ENCODE measurements at places on chromosomes 7 and 10.

DNA sequence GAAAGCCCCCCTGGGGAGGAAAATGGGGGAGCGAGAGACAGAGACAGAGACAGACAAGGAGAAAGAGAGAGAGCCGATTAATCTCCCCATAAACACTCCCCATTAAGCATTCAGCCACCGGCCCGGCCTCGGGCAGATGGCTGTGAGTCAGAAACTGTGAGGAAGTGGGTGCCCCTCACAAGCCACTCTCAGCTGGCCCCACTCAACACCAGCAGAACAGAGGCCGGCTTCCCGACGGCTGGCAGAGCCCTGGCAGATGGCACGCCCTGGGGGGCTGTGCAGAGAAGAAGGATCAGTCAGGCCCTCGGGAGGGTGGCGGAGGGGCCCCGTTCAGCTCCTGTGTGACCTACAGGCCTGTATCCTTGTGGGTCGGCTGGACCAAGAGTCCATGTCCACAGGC is 41.2 kb downstream of the CAMK2B start:
- no peak for DNase-seq

- no peak for DNase-seq
Measured at GRCh38 chr7:105744258-105744657, 132.1 kb downstream of the ATXN7L1 start.

DNA sequence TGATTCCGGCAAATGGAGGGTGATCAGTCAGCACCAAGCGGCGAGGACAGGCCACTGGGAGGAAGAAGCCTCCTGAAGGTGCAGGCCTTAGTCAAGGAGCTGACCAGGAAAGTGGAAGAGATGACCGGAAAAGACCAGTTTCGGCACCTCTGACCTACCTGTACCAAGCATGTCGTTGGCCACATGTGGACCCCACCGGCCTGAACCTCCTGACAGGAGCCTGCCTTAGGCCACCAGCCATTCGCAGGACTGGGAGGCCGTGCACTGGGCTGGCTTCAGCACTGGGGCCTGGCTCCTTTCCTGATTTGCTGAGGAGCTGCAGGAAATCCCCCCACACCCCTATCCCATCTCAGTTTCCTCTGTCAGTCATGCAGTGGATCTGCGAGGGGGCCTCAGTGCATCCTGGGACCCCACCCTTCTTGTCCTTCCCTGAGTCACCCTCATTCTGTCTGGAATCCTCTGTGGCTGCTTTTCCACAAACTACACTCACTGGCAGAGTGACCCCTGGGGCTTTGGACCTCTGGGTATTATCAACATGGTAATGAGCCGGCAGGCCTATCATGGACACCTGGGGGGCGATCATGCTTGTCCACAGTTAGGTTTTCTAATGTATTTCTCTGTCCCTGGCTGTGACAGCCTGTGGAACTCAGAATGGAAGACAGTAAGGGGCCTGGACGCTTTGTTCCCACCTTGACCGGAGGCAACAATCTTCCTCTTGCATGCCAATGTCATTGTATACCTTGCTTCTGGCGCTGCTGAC is 33.0 kb downstream of the RAMP3 start:
- DNase-seq = no peak

DNA sequence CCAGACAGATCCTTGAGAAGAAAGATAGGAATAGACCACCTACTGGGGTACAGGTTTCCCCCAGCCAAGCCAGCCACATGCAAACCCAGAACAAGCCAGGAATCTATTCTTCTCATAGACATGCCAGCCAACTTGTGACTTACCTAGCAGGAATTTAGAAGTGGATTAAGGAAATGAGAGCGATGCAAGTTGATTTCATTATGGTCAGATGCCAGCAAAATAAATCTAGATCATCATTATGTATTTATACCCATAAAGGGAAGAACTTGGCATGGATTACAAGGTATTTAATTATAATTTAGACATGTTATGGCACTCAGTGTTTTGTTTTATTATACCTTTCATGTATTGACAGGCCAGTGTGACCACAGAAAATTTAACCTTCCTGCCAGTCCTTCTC is 32.8 kb downstream of the SLC35G1 start:
- DNase-seq = no peak

GRCh38 chr7:89958525-89959068 is 195.7 kb upstream of the STEAP1 start:
- DNase-seq = no peak

GRCh38 chr10:61937631-61938351 is 36.3 kb downstream of the ARID5B start:
- no peak for DNase-seq

- no peak for DNase-seq
Measured at GRCh38 chr7:34851431-34851830, 185.9 kb downstream of the DPY19L1 start.

- DNase-seq = no peak
Measured at GRCh38 chr10:49164559-49165188, 23.5 kb downstream of the TMEM273 start.

DNA sequence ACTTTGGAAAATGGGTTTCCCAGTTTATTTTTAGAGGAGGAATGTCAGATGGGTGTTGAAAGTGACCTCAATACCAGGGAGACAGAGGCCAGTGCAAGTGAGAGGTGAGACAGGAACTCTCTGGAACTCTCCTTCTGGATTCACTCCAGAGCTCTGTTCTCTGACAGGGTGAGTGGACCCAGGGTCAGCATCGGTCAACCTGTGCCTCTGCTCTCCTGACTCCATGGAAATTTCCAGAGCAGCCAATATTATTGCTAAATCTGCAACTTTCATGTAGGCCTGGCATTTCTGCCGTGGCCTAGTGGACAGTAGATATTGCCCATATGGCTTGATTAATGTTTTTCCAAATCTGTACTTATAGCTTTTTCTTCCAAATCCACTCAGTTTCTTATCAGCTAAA is 20.2 kb downstream of the AKR1C4 start:
- no peak for DNase-seq

- DNase-seq = peak; percentile 42
Measured at GRCh38 chr10:6203331-6204062, 765 bp downstream of the PFKFB3 start.

DNA sequence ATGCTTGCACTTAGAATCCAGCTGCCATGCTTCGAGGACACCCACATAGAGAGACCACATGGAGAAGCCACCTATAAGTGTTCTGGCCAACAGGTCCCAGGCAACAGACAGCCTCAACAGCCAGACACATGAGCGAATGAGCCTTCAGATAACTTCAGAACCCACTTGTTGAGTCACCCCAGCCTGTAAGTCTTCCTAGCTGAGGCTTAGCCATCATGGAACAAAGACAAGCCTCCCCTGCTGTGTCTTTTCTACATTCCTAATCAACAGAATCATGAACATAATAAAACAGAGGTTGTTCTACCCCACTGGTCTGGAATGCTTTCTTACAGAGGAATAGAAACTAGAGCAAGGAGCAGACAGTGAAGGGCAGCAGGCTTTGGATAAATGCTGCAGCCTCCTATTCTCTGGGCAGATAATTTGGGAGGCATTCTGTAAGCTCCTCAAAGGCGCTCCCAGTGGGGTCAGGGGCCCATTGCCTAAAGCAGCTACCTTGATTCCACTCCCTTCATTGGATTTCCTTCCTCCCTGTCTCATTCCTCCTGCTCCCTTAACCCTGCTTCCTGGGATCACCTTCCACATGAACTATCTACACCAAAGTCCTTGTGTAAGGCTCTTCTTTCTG is 4.6 kb downstream of the TLL2 start:
- no peak for DNase-seq

GRCh38 chr10:120462018-120462682 is 5.1 kb downstream of the PLPP4 start:
- DNase-seq = no peak

DNA sequence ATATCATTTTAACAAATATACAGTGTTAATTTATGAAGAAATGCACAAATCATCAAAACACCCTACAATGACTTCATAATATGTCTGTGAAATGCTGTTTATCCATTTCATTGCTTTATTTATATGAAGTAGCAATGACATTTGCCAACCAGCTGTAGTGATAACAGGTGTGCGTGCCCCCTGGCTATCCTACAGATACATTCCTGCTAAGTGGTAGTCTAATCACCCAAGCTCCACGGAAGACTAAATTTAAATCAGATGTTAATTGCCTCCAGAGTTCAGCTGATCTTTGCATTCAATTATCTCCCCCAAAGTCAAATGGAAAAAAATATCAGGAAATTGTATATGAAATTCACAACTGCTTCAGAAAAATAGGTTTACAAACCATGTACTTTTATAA is 1164.2 kb upstream of the LRRN3 start:
- DNase-seq = no peak

DNA sequence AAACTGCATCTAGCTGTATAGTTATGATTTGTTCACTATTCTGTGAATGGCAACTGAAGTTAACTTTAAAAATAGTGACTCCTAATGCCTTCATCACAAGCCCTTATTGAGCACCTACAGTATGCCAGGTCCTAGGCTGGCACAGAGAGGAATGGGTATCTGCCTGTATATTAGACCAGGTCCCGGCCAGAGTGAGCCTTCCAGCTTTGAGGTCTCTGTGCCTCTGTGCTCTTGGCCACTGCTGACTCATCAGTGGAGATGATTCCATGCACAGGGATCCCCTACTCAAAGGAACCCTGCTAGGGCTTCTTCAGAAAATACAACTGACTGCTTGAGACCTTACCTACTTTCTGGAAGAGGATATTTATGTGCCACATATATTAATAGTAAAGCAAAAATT is 118.4 kb downstream of the GFRA1 start:
- DNase-seq = no peak

DNA sequence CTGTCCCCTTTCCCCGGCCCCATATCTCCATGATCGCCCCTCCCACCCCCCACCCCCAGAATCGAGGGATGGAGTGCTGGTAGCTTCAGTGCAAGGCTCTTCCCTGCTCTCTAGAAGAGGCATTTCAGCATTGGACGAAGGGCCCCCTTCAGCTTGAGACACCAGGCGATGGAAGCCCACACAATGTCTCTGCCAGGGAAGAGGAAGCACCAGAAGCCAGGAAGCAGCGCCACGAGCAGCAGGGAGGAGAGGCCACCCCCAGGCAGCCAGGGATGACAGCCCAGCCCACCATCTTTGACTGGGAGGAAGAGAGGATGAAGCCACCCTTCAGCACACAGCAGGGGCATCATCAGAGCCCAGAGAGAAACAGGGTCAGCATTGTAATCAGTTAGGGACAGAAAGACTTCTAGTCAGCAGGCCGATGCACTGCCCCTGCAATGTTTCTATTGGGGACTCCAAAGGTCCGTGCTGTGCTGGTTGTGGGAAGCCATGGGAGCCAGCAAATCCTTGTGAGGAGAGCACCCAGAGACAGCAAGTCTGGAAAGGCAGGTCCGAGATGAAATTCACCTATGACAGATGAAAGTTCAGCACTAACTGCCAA is 15.7 kb downstream of the TMEM72 start:
- DNase-seq = no peak

- DNase-seq = no peak
Measured at GRCh38 chr10:110788620-110789385, 82.9 kb upstream of the PDCD4 start.

DNA sequence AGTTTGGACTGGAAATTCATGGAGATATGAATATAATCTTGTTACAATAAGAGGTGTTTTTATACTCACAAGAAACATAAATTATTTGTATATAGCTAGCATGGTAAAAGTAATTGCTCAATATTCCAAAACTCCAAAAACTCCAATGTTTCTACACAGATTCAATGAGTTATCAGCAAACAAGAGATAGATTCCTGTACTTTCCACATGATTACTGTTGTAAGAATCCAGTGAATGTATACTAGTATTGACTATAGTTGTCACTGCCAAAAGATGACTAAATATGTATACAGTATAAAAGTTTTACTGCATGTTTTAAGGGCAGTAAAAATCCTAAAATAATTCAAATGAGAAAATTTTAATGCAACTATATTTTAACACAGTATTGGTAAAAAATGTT is 10.7 kb downstream of the ATOH7 start:
- DNase-seq = no peak

DNA sequence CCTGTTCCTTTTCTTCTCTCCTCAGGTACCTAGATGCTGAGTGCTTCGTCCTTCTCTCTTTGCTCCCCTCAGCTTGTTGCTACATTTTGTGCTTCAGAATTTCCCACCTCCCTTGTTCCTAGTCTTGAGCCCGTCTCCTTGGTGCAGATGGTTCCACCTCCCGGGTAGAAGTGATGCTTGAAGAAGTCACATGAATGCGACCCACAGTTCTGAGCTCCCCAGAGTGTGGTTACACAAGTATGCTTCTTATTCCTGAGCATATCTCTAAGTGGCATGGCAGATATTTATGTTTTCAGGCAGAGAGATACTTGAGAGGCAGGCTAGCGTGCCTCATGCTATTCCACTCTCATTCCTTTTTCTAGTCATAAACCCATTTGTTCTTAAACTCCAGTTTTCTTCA is 34.0 kb downstream of the INPP5F start:
- DNase-seq = no peak

DNA sequence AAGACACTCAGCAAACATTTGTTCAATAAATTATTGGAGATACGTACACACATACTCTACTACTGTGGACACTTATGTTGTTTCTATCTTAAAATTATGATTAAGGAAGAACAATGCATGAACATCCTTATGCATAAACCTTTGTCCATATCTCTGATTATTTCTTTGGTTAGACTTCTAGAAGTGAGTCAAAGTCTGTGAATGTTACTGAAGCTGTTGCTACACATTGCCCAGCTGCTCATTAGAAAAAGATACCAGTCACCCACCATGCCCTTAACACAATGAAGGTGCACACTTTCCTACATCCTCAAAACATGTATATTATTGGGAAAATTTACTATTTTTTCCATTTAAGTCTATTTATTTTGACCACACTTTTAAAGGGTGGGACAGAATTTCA is 1.4 kb upstream of the CLRN3 start:
- DNase-seq = no peak

DNA sequence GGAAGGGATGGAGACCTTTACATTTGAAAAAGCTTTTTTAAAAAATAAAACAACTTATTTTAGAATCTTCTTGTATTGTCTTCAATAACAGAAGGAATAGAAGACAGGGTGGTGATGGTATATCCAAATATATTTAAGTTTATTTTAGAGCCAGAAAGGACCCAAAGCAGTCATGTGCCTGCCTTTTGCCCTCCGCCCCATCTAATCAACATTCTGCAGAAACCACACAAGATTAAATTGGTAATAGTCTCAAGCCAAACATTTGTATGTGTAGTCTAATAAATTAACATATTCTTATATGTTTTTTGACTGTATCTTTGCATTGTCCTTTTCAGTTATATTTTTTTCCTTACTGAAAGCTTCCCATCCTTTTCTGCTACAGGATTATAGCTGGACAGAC is 16.5 kb upstream of the NUP42 start:
- no peak for DNase-seq

- DNase-seq = no peak
Measured at GRCh38 chr7:140079121-140079536, 16.4 kb upstream of the PARP12 start.

Measured in central memory CD4-positive, alpha-beta T cell (primary cell).